ENCODE measurements at places on chromosomes 12 and 14.

GRCh38 chr14:95452176-95452892 is 64.1 kb downstream of the SYNE3 start:
- DNase-seq = no peak

- DNase-seq = no peak
Measured at GRCh38 chr12:128682548-128683275, 141.0 kb downstream of the SLC15A4 start.

DNA sequence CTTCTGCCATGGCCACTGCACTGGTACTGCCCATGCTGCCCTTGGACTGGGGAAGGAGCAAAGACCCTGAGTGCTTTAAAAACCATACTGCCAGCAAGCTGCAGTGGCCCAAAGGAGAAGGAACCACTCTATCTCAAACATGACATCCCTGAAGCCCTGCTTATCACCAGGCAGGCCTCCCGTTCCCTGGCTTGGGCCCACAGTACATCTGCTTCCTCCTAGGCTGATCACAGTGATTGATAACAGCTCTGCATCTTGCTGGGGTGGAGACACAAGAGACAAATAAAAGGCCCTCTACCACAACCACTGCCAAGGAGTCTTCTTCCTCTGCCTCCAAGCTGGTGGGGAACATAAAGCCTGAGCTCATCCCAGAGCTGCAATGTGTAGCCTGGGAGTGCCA is 567.5 kb downstream of the TRHDE start:
- DNase-seq = no peak

DNA sequence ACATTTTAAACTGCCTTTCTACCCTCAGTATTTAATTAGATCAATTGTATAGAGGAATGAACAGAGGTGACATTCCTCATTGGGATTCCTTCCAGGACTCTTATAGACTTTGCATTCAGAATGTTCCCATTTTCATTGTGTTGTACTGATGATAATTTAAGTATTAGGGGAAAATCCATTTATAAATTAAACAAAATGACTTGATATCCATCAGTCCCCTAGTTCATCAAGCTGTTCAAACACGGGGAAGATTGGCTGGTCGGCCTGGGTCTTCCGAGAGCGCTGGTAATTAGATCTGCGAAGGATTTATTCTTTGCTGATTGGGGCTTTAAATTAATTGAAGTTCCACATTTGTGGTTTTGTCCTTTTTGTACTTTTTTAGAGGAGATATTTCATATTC is 274.0 kb downstream of the EGLN3 start:
- no peak for DNase-seq

GRCh38 chr14:100828031-100828769 is 2.3 kb downstream of the MEG3 start:
- no peak for DNase-seq

- no peak for DNase-seq
Measured at GRCh38 chr14:61628016-61628725, 67.1 kb upstream of the HIF1A start.

- no peak for DNase-seq
Measured at GRCh38 chr12:105562199-105562971, 231.9 kb downstream of the C12orf75 start.

GRCh38 chr14:20684662-20685456 is 499 bp downstream of the RNASE4 start:
- no peak for DNase-seq

GRCh38 chr14:64212666-64213065 is 81.5 kb downstream of the ESR2 start:
- no peak for DNase-seq

- DNase-seq = peak; percentile 26
Measured at GRCh38 chr12:54596526-54596946, 8.1 kb upstream of the PPP1R1A start.

DNA sequence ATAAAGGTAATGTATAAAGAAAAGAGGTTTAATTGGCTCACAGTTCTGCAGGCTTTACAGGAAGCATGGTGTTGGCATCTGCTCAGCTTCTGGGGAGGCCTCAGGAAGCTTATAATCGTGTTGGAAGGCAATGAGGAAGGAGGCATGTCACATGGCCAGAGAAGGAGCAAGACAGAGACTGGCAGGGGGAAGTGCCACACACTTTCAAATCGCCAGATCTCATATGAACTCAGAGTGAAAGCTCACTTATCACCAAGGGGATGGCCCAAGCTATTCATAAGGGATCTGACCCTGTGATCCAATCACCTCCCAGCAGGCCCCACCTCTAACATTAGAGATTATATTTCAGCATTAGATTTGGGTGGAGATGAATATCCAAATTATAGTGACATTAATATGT is 26.3 kb downstream of the LDHB start:
- no peak for DNase-seq

GRCh38 chr12:120736404-120737331 is 11.0 kb downstream of the ACADS start:
- no peak for DNase-seq

DNA sequence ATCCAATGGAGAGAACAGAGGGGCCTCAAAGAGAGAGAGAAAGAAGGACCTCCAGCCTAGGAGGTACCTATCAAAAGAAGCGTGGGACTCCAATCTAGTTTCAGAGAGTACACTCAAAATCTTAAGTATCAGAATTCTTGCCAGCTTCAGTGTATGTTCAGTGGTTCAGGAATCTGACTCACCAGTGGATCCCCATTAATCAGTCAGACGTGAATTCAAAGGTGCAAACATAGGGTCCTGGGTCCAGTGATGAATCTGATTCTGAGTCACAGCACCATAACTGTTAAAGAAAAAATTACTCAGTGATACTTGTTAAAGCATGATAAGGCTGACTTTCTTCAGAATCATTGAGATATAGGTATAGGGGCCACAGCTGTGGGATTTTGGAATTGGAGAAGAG is 33.2 kb downstream of the ETNK1 start:
- DNase-seq = peak; percentile 2

GRCh38 chr14:88286309-88286708 is 36.8 kb downstream of the KCNK10 start:
- DNase-seq = no peak

DNA sequence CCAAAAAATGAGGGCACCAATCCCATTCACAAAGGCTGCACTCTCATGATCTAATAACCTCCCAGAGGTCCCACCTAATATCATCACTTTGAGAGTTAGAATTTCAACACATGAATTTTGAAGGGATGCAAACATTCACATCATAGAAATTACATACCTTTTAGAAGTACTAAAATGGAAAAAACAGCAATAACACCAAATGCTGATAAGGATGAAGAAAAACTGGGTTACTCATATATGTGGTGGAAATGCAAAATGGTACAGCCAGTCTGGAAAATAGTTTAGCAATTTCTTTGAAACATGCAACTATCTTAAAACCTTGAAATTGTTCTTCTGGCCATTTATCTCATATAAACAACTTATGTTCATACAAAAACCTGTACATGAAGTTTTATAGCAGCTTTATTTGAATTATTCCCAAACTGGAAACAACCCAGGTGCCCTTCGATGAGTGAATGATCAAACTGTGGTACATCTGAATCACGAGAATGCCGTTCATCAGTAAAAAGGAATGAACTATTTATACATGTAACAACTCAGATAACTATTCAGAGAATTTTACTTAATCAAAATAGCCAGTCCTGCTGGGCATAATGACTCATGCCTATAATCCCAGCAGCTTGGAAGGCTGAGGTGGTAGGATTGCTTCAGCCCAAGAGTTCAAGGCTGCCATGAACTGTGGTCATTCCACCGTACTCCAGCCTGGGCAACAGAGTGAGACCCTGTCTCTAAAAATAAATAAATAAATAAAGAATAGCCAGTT is 109.4 kb upstream of the SSTR1 start:
- no peak for DNase-seq

GRCh38 chr12:3205742-3206519 is 128.8 kb downstream of the TSPAN9 start:
- DNase-seq = no peak

- DNase-seq = no peak
Measured at GRCh38 chr12:91204421-91204820, 21.8 kb upstream of the DCN start.

DNA sequence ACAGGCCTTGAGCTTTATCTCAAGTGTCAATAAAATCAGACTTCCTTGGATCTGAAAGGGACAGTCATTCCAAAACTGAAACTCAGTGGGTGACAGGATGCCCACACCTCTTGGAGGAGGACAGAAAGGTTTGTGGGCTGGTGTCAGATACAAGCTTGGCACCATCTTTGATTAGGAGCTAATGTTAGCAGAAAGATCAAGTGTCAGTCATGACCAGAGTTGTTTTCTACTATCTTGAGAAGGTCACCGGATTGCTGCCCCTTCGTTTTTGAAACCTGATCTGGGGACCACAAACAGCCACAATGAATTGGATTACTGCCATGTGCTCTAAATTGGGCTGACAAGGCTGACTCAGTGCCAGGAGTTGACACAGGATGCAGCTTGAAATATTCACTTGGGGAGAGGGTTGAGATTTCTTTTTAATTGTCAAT is 88.3 kb downstream of the OTOGL start:
- no peak for DNase-seq

GRCh38 chr12:57094208-57095160 is 5.6 kb downstream of the NAB2 start:
- DNase-seq = no peak

DNA sequence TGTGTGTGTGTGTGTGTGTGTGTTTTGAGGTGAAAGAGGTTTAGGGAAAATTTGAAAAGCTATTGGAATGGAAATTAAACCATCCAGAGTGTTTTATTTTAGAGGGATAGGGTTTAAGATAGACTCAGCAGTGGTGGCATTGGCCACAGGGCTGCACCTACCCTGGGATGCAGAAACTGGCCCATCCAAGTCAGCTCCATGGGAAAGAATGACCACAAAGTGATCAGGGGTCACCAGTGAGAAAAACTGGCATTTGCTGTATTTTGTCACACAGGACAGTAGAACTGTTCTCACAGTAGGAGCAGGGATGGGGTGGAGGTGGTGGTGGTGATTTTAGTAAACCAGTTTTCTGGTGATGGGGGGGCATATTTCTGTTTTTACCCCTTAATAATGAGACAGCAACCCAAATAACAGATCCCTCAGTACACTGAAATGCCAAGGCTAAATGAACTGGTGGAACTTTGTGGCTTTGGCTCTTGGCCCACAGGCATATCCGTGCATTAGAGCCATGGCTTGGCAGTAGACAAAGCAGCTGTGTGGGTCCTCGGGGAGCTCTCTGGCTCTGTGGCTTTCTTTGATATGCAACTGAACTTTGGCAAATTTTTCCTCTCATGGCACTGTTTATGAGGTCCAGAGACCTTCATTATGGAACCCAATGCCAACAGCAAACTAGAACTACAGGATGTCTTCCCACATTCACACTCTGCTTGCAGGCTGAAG is 348.3 kb downstream of the ZFP36L1 start:
- no peak for DNase-seq

DNA sequence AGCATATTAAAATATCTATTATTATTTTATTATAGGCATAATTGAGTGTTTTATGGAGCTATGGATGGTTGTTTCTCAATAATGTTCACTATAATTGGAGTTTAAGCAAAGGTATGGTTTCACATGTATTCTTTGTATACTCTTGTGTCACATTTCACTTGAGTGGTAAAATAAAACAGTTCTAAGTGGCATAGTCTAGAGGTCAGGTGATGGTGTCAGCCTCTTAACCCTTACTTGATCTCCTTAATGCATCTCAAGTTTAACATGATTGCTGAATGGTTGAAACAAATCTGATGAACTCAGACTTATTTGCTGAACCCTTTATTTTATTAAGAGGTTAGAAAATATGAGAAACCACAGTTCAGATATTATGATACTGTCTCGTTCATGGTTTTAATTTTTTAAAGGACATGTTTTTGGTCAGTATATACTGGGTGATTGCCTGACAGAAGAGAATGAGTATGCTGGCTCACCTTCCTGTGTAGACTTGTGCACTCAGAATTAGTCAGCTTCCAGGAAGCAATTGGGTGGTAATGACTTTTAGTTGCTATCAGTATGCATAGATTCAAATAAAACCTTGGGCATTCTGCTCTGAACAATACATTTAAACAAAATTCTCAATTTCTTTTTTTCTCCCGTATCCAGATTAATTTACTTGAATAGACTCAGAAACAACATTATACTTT is 464.6 kb downstream of the PCNX1 start:
- DNase-seq = no peak

DNA sequence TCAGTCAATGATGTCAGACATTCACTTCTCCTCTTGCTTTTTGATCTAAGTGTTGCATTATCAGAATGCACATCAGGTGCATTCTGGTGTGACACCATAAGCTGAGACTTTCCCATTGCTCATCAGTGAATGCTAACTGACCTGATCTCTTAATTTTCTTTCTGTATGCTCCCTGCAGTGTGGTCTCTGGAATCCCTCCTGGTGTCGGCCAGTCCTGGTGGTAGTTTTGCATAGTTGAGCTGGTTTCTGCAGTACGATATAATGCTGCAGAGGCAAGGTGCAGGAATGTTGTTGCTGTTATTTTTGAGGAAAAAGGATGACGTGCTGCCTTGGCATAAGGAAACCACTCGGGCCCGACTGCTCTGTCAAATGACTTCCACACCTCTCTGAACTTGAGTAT is 11.0 kb upstream of the SRP54 start:
- DNase-seq = no peak

DNA sequence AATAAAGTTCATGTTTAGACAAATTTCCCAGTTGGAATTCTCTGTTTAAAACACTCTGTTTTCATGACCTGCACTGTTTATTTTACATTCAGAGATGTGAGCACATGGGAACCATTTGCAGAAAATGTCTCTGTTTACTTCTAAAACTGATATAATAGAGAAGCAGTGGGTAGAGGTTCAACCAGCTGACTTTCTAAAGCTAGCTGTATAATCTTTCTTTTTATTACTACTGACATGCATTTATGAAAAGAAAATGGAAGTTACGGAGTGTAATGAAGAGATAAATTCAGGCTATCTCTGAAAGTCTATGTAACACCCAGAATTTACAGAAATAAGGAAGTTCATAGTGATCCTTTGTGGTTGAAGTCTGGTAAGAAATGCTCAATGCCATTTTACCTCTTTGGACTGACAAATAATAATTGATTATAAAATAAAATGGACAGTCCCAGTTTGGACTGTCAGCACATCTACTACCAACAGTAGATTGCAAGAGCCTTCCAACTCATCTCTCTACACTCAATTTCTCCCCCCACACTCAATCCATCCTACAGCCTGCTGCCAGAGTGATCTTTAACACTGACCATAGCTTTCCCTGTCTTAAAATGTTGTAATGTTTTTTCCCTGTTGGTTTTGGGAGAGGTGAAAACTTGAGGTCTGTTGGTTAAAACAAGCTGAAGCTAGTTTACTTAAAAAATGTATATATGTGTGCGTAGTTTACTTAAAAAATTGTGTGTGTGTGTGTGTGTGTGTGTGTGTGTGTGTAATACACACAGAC is 137.4 kb downstream of the AEBP2 start:
- no peak for DNase-seq

DNA sequence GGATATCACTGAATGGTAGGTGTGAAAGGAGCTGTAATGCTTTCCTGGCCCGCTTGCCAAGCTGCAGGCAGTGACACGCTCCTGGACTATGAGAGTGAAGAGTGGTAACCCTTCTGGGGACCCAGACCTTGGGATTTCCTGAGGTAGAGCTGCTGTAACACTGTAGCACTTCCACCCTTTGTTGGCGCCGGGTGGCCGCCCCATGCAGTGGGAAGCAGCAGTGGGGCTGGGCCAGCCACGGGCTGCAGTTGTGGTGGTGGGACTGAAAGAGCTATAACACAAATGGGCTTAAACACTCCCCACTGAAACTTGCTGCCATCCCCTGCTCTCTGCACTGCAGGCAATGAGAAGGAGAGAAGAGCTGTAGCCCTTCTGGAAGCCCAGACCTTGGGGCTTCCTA is 9.6 kb upstream of the FBXO33 start:
- no peak for DNase-seq

- peak; percentile 53 for DNase-seq
Measured at GRCh38 chr12:54411391-54412241, 7.5 kb downstream of the ITGA5 start.
